ENCODE measurements at places on chromosomes 3 and 15. TPM values are rescaled to one million over a fixed set of nuclear protein-coding genes. Genes with fewer than 3 reads are reported as not detected.

DNA sequence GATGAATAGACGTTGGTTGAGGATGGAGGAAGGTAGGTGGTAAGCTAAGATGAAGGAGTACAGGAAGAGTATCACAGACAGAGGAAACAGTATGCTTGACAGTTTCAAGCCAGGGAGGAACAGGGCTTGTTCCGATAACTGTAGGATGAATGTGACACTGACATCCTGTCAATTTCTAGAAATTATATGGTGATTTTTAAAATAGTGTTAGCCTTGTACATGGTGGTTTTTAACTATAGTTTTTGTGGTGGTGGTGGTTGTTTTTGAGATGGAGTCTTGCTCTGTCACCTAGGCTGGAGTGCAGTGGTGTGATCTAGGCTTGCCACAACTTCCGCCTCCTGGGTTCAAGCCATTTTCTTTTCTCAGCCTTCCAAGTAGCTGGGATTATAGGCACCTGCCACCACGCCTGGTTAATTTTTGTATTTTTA lies 92.8 kb downstream of the FNDC3B start:
- peaks cover 54% of the 10 kb centered on the region for H3K36me3 ChIP-seq
- H3K4me3 ChIP-seq: no peak overlapping the region
- no peaks in the 10 kb centered on the region for H3K27me3 ChIP-seq
- H3K27ac ChIP-seq: no peak overlapping the region

Gene ECE2
- total RNA-seq: not detected

DNA sequence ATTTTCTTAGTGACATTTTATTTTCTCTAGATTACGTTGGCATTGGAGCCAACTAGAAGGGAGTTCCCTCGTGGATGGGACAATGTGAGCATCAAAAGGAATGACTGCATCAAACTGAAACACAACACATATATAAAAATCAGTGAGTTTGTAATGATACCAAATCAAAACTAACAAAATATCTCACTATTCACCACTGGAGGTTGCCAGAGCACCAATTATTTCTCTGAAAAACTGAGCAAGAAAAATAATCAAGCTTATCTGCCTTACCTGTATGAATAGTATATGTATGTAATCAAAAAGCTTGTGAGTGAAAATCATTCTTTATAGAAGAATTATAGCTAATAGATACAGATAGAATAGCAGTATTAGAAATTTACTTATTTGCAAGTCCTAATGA lies 46.8 kb upstream of the OTOL1 start:
- H3K27me3 ChIP-seq: no peaks in the 10 kb centered on the region
- H3K27ac ChIP-seq: no peak overlapping the region
- no peak for DNase-seq
- H3K4me3 ChIP-seq: no peak overlapping the region
- H3K4me1 ChIP-seq: no peaks in the 10 kb centered on the region

Gene TICRR
- 22.0 TPM for total RNA-seq

DNA sequence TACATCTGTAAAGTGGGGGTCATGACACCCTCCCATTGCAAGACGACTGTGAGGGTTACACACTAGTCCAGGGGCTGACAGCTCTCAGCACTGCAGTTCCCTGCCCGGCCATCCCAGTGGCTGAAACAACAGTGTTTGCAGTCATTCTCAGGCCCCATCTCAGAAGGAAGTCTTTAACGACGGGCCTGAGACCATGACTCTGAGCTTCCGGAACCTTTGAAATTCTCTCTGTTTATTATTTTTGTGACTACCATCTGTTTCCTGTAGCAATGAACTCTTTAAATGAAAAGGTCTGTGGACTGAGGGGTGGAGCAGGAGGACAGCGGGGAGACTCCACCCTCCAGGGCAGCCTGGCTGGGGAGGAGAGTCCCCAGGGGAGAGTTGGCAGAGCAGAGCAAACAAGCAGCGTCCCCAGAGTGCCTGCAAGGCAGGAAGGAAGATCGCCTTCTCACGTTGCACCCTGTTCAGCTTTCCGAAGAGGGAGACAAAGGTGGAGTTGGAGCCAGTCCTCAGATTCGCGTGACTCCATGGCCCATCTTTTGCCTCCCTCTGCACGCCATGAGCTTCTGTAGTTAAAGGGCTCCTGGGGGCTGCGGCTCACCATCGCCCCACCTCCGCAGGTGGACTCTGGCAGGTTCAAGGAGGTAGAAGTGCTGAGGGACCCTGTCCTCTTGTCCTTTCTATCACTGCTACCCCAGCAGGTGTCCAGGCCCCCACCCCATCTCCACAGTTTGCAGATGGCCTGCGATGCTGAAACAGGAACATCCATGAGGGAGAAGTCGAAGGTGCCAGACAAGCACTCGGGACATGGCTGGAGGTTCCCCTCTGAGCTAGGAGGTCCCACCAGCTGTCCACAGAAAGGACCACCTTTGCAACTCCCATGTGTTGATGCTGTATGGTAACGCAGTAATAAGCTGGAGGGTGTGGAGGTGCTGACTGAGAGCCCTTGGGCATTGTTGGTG lies 525.8 kb upstream of the PROK2 start:
- no peaks in the 10 kb centered on the region for H3K36me3 ChIP-seq
- H3K27ac ChIP-seq: no peak overlapping the region
- H3K27me3 ChIP-seq: peaks cover 4% of the 10 kb centered on the region
- DNase-seq: no peak

GRCh38 chr3:11932636-11933035 lies 71.6 kb upstream of the SYN2 start:
- DNase-seq: no peak
- H3K4me1 ChIP-seq: no peaks in the 10 kb centered on the region
- no peaks in the 10 kb centered on the region for H3K36me3 ChIP-seq
- no peak overlapping the region for H3K4me3 ChIP-seq
- H3K27ac ChIP-seq: no peak overlapping the region
- no peaks in the 10 kb centered on the region for H3K27me3 ChIP-seq

All from endodermal cell (in vitro differentiated cells).